Kidney tubule cell (primary cell): ENCODE measurements at places on chromosomes 5 and 9.

DNA sequence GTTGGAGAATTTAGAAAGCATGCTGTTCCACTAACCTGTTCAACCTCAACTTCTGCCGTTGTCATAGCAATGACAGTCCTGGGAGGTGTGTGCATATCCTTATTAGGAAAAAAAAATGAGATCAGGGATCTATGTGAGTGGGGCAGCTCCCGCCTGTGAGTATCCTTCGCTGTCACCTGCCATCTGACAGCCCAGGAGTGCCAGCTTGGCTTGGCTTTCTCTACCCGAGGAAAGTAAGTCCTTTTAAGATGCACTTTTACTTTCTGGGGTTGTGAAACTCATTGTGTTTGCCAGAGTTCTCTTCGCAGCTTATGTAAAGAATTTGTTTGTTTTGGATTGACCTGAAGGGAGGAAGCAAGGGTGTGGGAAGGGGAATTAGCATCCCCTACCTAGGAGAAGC lies 21.8 kb downstream of the PCDHAC2 start:
- no peak for DNase-seq

- DNase-seq: no peak
These were observed 46.8 kb upstream of the HAPLN1 start for GRCh38 chr5:83767409-83767992.

DNA sequence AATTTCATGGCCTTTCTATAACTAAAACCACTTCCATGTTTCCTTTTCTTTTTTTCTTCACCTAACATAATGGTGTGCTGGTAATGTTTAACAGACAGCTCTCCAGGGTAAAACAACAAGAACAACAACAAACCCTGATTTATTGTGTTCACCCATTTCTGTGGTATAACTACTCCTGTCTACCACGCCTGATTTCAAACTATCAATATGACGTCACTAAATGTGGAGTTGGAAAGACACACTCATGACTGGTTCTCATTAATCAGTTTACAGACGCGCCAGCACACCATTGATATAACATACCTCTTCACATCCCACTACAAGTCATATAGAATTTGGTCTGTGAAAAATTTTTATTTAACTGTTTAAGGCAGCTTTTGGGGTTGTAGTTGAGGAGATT lies 142.9 kb downstream of the ARRDC3 start:
- DNase-seq: no peak

DNA sequence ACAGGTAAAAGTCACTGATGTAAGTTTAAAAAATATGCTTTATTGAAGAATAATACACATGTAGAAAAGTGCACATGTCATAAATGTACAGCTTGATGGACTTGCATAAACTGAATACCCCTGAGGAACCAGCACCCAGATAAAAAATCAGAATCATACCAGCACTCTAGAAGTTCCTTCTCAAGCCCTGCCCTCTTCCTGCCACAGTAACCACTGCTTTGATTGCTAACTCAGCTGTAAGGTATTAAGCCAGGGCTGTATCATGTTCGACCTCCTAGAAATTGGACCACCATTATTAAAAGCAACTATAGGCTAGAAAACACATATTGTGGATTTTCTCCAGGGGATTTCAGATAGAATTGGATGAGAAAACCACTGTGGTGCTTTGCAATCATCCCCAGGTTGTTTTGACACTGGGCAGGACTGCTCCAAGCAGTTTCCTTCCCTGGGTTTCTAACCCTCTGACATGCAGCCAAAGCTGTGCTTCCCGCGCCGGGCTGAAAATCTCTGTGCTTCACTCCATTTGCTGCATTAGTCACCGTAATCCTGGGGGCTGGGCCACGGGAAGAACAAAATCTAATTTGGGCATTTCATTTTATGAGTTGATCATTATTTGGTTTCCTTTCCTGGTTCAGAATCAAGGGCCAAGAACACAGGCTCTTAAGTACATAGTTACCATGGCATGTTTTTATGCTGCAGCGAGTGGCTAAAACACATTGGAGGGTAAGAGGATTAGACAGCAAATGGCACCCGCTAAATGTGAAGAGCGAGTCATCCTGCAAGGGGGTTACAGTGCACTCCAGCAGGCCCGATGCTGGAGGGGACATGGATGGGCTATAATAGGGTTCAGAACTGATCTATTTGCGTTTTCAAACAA lies 139.4 kb upstream of the IL12B start:
- DNase-seq: peak; percentile 14

GRCh38 chr5:105639511-105639910 lies 2031.2 kb downstream of the EFNA5 start:
- DNase-seq: no peak

- DNase-seq: no peak
These were observed 346.4 kb upstream of the FAM174A start for GRCh38 chr5:100188778-100189177.

GRCh38 chr9:115997923-115998322 lies 155.7 kb upstream of the PAPPA start:
- peak; percentile 87 for DNase-seq

DNA sequence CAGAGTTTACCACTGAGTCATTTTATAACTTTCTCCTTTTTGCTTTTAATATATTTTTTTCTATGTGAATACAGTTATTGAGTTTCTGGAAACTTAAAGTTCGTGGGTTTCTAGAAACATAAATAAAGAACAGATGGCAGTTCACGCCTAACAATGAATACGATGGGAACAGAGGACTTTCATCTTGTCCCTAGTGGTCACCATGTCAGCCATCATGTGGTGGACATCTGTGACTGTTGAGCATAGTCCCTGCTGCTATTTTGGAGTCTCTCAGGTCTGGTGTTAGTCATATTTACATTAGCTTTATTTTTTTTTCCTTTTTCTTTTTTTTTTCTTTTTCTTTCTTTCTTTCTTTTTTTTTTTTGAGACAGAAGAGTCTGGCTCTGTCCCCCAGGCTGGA lies 85.3 kb downstream of the XRCC4 start:
- DNase-seq: no peak
